Left lung (tissue), 14 donors: ENCODE measurements at places on chromosomes 13 and 19. TPM values are rescaled to one million over a fixed set of nuclear protein-coding genes. Genes with fewer than 3 reads are reported as not detected.

DNA sequence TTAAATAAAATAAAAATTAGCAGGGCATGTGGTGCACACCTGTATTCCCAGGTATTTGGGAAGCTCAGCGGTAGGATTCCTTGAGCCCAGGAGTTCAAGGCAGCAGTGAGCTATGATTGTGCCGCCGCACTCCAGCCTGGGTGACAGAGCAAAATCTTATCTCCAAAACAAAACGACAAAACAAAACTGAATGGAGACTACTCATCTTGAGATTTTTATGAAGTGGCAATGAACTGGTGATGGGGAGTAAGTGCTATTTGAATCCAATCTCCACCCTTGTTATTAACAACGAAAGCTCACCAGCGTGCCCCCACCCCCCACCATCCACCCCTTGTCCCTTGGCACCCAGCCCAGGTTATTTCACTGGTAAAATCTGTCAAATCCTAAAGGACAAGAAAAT is 45.2 kb upstream of the URI1 start:
- DNase-seq = no peak

DNA sequence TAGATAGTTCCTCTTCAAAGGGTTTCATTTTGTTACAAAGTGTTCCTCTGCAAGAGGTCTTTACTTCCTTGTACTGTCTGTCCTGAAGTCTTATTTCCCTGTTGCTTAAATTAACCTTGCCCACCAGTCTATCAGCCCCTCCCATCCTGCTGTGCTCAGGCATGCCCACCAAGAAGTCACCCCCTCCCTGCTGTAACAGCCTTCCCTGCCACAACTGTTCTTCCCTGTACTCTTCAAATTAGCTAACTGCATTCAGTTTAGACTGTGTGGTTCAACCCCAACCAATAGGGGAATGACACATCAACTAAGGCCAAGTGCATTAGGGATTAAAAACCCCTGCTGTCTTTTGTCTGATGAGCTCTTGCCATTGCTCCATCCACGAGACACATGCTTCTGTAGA is 34.4 kb upstream of the ZNF562 start:
- no peak for DNase-seq

DNA sequence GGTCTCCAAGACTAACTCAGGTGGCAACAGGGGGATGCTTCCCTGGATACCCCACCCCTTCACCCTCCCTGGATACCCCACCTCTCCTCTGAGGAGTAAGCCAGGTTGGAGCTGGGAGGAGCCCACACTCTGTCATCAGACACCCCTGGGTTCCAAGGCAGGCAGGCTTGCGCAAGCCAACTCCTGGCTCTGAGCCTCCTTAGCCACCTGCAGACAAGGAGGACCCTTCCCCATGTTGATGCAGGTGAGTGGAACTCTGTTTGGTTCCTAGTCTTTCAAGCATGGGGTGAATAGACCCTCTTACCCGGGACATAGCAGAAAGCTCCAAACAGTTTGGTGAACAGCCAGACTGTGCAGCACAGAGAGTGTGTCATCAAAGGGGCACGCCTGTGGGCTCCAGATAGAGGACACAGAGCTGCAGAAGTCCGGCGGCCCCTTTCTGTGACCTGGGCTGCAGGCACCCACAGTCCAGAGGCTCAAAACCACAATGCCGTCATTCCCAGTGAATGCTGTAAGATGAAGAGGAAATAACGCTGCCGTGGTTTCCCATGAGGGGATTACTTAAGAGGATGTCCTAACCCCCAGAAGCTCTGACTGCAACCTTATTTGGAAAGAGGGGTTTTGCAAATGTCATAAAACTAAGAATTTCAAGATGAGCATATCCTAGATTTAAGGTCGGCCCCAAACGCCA is 12.1 kb upstream of the HAS1 start:
- no peak for DNase-seq

- DNase-seq = peak; percentile 21
Observed at GRCh38 chr13:92412996-92413395, 813.6 kb upstream of the GPC6 start.

GRCh38 chr19:58054901-58055874 is 3.9 kb upstream of the ZNF135 start:
- no peak for DNase-seq

DNA sequence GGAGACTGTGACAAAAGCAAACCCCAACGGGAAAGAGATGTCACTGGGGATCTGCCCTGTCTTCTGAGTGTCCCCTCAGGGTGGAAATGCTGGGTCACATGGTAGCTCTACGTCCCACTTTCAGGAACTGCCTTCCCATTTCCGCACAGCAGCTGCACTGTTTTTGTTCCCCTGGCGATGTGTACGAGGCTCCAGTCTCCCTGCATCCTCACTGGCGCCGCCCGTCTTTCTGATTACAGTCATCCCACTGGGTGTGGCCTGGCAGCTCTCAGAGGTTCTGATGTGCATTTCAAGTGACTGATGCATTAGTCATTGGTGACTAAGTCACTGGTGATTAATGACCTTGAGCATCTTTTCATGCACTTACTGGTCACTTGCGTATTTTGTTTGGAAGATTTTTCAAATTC is 21.2 kb downstream of the PCID2 start:
- DNase-seq = no peak

DNA sequence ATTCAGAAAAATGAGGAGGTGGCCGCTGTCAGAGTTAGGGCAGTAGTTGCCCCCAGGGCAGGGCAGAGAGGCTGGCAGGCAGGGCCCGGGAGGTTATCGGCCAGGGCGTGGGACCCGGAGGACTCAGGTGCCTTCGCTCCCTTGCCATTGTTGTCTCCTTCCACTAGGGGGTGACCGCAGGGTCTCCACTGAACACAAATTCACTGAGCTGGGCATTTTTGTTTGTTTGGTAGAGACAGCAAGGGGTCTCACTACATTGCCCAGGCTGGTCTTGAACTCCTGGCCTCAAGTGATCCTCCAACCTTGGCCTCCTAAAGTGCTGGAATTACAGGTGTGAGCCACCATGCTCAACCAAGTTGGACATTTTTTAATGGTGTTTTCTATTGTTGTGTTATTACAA is 25.1 kb downstream of the CARS2 start:
- DNase-seq = no peak

DNA sequence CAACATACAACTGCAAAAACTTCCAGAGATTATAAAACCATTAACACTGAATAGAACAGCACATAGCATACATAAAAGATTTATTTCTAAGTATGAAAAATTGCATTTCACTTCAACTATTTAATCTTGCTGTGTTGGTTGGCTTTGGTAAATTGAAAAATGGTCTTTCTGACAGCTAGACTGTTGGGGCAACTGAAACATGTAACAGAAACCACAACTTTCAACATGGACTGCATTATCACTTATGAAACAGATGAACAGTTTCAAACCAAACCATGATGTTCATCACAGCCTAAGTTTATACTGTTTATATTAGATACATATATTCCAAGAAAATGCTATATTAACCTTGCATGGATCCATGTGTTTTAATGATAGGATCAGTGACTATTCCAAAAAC is 324.1 kb upstream of the PCDH9 start:
- no peak for DNase-seq

- DNase-seq = no peak
Observed at GRCh38 chr13:33806470-33807248, 11.3 kb upstream of the RFC3 start.

GRCh38 chr13:99796175-99796819 is 175.3 kb downstream of the ZIC5 start:
- DNase-seq = no peak

- DNase-seq = no peak
Observed at GRCh38 chr19:18759304-18759994, 31.7 kb downstream of the COMP start.

DNA sequence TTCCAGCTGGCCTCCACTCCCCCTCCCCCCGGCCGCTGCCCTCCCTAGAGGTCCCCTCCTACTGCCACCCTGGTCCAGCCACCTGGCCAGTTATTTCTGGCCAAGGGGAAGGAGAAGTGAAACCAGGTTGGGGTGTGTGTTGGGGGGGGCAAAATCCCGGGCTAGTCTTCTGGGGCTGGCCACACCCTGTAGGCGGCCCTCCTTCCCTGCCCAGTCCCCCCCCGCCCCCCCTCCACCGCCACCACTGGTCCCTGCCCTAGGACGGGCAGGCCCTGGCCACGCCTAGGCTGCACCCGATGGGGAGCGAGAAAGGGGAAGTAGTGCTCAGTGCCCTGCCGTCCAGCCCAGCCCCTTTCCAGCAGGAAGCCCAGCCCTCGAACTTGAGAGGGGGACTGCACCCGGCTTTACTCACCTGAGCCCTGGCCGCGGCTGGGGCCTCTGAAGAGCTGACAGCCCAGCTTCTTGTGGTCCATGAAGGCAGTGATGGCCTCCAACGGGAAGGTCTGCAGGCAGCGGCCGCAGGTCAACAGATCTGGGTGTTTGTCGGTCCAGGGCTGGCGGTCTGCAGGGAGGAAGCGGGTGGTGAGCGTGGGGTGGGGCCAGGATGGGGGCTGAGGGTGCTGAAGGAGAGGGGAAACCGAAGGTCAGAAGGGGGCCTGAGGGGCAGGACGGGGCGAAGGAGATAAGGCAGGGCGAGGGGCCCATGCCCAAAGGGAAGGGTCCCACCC is 813 bp downstream of the ZNF296 start:
- DNase-seq = no peak

DNA sequence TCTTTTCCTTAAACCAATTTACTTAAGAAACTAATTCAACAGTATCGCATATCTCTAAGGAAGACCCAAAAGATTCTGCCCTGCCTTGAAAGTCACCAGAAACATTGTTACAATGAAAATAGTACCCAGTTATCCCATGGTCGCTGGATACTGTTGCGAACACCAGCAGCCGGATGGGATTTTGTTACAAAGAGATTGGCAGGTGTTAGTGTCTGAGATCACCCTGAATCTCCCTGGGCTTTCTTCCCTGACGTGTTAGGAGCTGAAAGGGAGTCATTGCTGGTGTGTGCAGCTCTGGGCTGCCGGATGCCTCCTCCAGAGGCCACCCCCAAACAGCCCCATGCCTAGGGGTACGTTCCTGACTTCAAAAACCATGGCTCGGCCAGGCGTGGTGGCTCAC is 38.2 kb downstream of the PTPRS start:
- DNase-seq = no peak

DNA sequence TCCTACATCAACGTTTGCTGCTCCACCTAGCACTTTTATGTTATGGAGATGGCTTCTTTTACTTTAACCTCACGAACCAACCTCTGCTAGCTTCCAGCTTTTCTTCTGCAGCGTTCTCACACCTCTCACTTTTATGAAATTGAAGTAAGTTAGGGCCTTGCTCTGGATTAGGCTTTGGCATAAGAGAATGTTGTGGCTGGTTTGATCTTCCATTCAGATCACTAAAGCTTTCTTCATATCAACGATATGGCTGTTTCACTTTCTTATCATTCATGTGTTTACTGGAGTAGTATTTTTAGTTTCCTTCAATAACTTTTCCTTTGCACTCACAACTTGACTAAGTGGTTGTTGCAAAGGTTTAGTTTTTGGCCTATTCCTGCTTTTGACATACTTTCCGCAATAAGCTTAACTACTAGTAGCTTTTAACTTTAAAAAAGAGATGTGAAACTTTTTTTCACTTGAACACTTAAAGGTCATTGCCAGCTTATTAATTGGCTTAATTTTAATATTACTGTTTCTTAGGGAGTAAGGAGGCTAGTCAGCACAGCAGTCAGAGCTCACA is 60.0 kb upstream of the SPRY2 start:
- DNase-seq = no peak

ANKRD24 gene
- 1.2 TPM for polyA plus RNA-seq

DBP gene
- 11.1 TPM for polyA plus RNA-seq

TLE2 gene
- 148 TPM for polyA plus RNA-seq

PSG4 gene
- polyA plus RNA-seq = 0.67 TPM
